Mesenteric fat pad (tissue), 1 donor: ENCODE measurements at places on chromosomes 2 and 18.

GRCh38 chr2:43163584-43164270, 62.7 kb downstream of the ZFP36L2 start:
- DNase-seq: no peak

GRCh38 chr2:75047189-75047991, 88.9 kb downstream of the POLE4 start:
- no peak for DNase-seq

DNA sequence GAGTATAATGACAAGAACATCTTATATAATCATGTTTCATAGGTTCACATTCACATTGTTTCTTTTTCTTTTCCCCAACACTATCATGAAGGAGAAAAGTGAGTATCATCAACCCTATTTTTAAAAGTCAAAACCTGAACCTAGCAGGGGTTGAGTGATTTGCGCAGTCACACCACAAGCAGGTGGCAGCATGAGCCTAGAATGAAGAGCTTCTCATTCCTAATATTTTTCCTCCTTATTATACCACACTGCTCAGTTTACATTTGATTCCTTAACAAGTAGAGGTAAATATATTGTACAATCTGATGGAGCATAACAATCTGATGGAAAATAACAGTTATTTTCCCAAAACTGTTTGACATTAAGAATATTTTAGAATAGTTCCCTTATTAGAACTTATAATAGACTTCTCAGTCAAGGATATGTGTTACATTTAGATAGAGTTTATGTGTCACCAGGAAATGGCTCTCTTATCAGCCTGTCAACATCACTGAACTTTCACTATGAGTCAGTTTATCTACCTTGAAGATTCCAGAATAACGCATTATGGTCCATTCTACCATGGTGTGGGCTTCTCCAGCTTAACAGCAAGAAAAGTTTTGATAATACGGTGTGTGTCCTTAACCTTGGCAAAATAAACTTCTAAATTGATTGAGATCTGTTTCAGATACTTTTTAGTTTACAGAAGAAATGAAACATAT, 119.5 kb downstream of the NEB start:
- no peak for DNase-seq

- DNase-seq: no peak
Observed at GRCh38 chr2:187554011-187554703, at the start of gene TFPI. TFPI (minus strand) TSS chr2:187554435; CDS start chr2:187503768, 50,667 bp downstream.

DNA sequence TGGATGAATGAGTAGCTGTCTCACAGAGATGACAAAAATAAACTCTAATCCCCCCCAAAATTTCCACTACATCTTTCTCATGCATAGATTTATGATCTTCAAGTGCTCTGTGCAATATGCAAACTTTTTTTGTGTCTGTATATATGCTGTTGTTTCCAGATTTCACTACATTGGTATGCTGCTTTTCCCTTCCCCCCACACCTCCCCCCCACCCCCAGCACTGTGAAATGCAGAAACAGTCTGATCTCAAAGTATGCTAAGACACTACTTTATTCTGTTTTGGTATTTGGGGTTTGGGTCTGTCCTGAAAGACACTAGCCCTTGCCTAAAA, 524 bp upstream of the KLHL14 start:
- no peak for DNase-seq

DNA sequence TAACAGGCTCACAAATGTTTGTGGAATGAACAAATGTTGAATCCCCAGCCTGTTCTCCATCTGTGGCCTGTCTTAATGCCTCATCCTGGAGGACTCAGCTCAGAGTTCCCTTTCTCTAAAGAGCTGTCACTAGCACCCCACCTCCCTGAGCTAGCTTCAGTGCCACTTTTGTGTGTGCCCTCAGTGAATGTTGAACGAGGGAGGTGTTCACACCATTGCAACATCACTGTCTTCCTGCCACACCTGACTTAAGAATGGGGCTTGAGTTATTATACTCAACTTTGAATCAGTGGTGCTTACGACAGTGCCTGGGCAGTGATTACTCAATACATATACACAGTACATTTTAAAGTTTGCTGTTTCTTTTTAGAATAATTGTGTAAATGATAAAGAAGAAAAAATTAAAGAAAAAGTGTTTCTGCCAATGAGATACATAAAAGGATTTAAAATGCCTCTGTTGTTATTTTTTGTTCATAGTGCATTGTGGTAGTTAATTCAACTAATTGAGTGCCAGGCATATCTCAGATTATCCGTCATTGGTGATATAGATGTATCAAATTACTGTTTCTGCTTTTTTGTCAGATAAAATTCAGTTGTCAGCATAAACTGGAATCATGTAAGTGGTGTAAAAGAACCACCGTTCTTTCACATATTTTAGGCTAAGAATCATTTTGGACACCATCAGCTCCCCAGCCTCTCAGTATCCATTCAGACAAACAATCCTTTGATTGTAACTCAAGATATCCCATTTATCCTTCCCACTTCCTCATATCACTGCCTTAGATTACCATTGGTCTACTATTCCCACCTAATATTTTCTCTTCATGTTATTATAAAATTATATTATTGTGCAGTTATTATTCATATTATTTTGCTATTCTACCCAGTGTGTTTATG, 304.7 kb downstream of the PTPRM start:
- DNase-seq: no peak
